ENCODE measurements at places on chromosomes 2 and 18. TPM values are rescaled to one million over a fixed set of nuclear protein-coding genes. Genes with fewer than 3 reads are reported as not detected.

DNA sequence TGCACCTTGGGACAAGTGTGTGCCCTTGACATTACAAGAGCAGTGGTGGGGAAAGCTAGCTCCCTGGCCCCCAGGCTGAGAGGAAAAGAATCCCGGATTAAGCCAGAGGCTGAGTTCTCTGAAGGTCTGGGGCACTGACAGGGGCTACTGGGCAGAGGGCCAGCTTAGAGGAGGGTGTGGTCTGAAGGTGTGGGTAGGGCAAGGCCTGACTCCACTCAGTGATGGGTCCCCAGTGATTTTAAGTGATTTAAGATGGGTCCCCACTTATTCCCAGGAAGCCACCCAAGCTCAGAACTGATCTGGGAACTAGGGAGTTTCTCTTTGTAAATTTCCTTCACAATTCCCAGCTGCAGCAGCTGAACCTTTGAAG is 8.8 kb downstream of the TMEM37 start:
- no peak for DNase-seq

GRCh38 chr2:241598487-241598886 is 38.5 kb downstream of the THAP4 start:
- no peak for DNase-seq

DNA sequence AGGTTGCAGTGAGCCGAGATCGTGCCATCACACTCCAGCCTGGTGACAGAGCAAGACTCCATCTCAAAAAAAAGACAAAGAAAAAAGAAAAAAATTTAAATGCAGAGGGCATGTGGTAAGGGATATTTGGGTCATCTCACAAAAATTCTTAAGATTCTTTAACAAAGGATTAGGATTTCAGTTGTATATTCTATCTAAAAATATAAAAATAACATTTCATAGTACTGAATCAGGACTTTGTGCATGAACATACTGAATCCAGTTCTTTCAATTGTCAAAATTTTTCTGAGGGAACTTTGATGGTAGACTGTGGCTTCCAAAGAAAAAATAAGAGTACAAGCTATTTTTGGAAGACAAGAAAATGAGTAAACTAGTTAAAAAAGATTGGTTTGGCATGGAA is 6.5 kb upstream of the PPP3R1 start:
- no peak for DNase-seq

GRCh38 chr2:8452296-8452695 is 229.6 kb upstream of the ID2 start:
- DNase-seq: no peak

DNA sequence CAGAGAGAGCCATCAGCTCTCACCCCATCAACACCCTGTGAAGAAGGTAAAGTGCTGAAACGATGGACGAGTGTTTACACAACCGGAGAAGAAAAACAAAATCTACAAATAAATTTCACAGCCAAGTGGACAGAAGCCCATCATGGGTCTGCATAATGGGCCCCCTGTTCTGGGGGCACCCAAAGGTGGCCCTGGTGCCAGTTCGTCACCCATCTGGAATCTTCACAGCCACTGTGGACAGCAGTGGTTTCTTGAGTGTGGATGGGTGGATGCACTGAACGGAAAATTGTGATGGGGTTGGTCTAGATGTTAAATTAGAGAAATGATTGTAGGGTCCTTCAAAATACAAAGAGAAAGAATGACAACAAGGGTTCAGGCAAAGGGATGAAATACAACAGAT is 38.8 kb downstream of the ANKMY1 start:
- DNase-seq: no peak

- DNase-seq: no peak
Measured at GRCh38 chr2:105768176-105768575, 23.5 kb downstream of the NCK2 start.

DNA sequence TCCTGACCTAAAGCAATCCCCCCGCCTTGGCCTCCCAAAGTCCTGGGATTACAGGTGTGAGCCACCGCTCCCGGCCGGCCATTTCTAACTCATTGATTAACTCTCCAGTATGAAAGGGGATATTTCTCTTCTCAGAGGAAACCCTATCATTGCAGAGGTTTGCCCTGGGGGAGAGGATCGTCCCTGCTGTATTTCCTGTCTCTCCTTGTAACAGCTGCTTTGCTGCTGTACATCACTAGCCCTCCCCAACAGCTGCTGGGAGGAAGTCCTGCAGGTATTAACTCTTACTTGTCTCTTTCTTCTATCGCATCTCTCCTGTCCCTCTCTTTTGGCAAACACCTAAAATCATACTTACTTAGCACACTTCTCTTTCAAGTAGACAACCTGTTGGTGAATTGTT is 219.0 kb upstream of the DSEL start:
- no peak for DNase-seq

Gene ALKAL2
- not detected for total RNA-seq

Gene BBS5
- 8.7 TPM for total RNA-seq

Gene AKAIN1
- not detected for total RNA-seq

Gene PSME4
- total RNA-seq: 159 TPM

Gene UGT1A10
- not detected for total RNA-seq

Gene SPC25
- total RNA-seq: not detected

Data from gastrocnemius medialis (tissue), 4 donors.